ENCODE measurements at places on chromosomes 4 and X.

GRCh38 chr4:70849291-70849690, 9.6 kb upstream of the GRSF1 start:
- no peak for DNase-seq

DNA sequence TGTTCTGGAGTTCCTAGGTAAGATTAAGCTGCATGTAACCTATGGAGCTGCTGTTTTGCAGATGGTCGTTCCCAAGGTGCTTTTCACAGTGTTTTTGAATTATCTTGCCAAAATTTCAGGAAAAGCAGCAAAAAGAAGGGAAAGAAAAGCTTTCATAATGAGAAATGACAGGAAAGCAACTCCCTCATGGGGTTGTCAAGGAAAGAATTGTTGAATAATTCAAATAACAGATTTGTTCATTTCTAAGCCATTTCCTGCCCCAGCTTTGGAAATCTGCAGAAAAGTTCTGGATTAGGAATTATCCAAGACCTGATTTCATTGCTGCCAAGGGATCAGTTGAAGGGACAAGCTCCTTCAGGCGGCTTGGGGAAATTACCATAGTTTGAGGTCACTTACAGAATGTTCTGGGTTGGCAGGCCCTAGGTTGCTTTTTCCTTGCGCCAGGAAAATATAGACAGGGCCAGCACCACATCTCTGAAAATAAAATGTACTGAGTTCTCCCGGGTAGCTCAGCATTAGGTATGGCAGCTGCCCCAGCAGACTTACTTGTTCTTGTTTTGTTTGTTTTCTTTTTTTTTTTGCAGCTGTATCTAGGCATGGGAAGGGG, 354.7 kb downstream of the STIM2 start:
- no peak for DNase-seq

GRCh38 chrX:129523079-129523911, at the start of gene SMARCA1:
TSS of gene SMARCA1 (minus strand) at chrX:129523490. CDS start at chrX:129523370, 120 bp downstream.
- DNase-seq, result peak; percentile 6

GRCh38 chrX:100635040-100635439, 1.6 kb downstream of the TSPAN6 start:
- DNase-seq, result no peak

DNA sequence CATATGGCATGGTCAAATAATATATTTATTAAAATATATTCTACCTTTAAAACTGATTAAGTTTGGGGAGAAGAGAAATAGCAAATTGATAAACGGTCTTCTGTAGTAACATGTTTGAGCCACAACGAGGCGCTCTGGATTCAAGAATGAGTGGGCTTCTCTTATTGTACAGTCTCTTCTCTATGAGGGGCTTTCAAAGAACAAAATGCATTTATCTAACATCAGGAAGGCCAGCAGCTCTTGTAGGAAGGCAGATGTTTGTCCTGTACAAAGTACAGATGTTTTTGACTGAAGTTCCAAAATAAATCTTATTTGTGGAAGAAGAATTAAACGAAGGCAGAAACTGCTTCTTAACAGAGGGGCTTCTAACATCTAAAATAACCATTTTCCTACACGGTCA, 153.6 kb downstream of the RASL11B start:
- DNase-seq, result no peak

- no peak for DNase-seq
Observed at GRCh38 chr4:141642711-141643110, 6.3 kb downstream of the IL15 start.

GRCh38 chr4:72857787-72858186, 211.7 kb downstream of the COX18 start:
- no peak for DNase-seq

- DNase-seq, result no peak
Observed at GRCh38 chr4:169100670-169101101, 90.6 kb upstream of the CBR4 start.

GRCh38 chr4:158496030-158496741, 25.5 kb upstream of the RXFP1 start:
- peak; percentile 1 for DNase-seq

GRCh38 chrX:38817004-38817703, 15.9 kb downstream of the MID1IP1 start:
- DNase-seq, result no peak

GRCh38 chr4:118817178-118817930, 18.6 kb downstream of the SEC24D start:
- DNase-seq, result no peak

DNA sequence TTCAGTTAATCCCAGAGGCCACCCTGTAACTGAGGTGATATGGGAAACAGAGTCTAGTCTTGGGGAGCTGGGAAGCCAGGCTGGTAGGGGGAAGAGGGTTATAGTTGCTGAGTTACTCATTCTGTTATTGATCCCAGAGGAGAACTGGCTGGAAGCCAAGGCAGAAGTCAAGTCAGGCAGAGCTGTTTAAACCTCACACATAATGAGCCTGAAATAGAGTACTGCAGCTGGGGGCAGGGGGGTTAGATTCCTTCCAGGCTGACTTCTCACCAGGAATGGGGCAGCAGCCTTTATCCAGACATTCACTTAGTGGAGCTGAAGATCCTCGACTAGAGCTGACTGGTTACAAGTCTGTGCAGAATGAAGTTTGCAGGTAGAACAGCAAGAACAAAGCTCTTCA, 144.9 kb downstream of the C4orf33 start:
- DNase-seq, result no peak

DNA sequence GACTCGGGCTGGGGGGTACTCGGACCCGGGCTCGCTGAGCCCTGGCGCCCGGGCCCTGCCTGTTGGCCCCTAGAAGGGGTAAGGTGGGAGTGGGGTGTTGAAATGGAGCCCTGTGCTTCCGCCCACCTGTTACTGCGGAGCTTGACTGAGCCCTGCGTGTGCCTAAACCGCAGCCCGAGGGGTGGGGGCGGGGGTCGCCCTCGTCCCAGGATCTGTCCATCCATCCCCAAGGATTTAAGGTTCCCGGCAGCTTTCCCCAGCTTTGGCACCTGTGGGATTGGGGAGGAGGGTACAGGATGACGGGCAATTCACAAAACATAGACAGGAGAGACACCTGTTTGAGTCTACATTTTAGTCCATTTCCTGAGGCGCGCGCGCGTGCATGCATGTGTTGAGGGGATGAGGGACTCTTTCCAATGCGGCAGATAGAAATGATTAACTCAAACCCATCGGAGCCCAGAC, 779 bp downstream of the GABRQ start:
- DNase-seq, result no peak

GRCh38 chr4:85724791-85725563, 250.0 kb downstream of the ARHGAP24 start:
- no peak for DNase-seq

DNA sequence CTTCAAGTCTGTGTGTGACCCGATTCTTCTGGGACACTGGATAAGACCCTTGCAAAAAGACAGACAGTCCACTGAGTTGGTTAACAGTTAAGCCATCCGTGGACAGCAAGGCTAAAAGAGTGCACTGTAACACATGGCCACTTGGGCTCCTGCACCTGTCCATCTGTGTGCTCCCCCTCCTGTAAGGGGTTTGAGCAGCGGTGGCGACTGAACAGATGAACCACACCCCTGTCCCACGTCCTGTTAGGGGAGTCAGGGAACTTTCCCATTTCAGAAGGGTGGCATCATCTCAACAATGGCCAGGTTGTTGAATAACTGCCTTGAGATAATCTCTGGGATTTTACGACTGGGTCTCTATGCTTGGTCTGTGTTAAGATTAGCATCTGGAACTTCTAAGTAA, 178.6 kb downstream of the GRXCR1 start:
- no peak for DNase-seq

DNA sequence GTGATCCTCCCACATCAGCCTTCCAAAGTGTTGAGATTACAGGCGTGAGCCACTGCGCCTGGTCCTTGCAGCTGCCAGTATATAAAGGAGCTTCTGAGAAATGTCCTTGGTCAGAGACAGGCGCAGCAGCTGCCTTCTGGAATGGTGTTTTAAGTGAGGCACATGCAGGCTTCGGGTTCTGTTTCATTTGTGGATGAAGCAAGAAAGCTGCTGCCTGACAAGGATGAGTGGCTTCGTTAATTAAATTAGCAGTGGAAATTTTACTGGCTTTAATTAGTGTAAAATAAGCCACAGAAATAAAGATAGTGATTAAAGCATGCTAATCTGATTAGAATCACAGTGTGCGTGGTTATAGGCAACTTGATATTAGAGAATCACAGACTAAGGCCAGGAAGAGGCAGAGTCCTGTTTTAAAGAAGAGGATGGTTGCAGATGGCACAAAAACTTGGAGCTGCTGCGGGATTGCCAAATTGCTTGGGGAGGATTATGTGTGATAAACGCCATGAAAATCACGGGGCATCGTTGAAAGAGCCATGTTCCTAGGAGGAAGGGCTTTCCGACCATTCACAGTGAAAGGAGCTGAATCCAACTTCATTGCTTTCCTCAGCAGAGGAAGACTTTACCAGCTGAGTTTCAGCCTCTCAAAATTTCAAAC, 348.4 kb upstream of the FAT1 start:
- no peak for DNase-seq

DNA sequence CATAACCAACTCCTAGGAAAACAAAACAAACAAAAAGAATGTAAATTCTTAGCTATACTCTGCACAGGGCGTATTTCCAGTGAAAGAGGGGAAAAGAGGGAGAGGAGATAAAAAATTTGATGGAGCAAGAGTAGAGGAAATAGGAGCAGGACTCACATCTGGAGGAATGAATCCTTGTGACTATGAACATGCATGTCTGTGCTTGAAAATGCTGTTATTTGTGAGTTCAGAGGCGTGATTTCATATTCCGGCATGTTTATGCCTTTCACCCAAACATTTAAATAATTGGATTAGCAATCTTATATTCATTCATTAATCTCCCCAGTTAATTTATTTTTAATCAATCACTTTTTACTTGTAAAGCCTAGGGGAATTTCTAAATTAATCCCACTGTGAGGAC, 11.2 kb upstream of the NUDT11 start:
- no peak for DNase-seq

DNA sequence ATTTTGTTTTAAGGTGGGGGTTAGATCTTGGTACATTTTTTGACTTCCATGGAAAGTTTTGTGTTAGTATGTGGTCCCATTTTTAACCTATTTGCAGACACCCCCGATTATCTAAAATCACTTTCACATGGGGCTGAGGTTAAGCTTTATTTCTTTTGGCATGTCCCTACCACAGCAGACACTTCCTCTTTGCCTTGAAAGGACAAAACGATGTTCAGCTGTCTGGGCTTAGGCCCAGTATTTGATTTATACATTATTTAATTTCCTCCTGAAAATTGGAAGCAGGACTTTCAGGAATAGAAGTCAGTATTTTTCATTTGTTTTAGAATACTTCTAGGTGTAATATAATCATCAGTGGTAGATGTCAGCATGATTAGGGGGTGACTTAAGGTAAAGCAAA, 112.4 kb upstream of the SPRY1 start:
- DNase-seq, result no peak

DNA sequence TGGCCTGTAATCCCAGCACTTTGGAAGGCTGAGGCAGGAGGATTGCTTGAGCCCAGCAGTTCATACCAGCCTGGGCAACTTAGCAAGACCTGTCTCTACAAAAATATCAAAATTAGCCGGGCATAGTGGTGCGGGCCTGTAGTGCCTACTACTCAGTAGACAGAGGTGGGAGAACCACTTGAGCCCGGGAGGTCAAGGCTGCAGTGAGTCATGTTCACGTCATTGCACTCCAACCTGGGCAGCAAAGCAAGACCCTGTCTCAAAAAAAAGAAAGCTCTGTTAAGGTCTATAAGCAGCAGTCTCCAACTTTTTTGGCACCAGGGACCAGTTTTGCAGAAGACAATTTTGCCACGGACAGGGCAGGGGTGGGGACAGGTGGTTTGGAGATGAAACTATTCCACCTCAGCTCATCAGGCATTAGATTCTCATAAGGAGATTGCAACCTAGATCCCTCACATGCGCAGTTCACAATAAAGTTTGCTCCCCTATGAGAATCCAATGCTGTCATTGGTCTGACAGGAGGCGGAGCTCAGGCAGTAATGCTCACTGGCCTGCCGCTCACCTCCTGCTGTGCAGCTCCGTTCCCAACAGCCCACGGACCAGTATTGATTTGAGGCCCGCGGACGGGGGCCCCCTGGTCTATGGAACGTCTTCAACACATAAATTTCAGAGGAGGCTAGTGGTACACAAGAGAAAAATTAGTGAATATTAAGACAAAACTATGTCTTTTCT, 67.9 kb downstream of the KLHL8 start:
- DNase-seq, result no peak

- no peak for DNase-seq
Observed at GRCh38 chrX:9438933-9439494, 25.8 kb upstream of the TBL1X start.

- DNase-seq, result no peak
Observed at GRCh38 chr4:153799694-153800074, 10.8 kb upstream of the SFRP2 start.

DNA sequence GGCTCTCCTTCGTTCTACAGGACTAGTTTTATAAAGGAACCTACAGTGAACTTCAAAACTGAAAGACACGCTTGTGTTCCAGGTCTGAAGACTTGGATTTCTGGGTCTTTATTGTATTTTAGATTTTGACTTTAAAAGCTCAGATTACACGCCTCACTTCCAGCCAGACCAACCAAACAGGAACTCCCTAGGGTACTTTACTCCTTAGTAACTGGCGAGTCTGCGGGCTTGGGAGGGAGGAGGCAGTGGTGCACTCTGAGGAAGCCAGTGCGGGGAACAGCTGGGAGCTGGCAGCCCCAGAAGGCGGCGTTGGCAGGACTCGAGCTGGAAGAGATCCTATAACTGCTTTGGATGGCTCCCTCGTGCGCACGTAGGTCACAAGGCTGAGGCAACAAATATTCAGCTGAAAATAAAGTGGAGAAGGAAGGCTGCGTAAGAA, 391 bp upstream of the PHKA1 start:
- peak; percentile 12 for DNase-seq

GRCh38 chrX:9252182-9252581, 212.7 kb upstream of the TBL1X start:
- DNase-seq, result no peak

DNA sequence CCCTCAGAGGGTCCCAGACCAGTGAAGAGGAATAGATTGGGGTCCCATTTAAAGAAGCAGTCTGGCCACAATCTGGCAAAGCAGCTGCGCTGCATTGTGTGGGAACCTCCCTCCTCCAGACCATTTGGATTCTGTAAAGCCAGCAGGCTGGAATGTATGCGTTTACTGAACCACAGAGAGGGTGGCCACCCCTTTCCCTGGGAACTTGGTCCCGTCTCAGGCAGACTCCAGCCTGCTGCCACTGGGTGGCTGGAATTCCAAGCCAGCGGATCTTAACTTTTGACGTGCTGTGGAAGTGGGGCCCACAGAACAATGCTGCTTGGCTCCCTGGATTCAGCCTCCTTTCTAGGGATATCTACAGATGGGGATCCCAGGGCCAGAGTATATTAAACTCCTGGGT, 307.2 kb downstream of the DACH2 start:
- DNase-seq, result no peak
